Stimulated activated CD4-positive, alpha-beta T cell treated with anti-CD3 and anti-CD28 coated beads, Interleukin-4, amount 100 ng/mL, for 1 hour (primary cell): ENCODE measurements at places on chromosomes 7 and 10.

DNA sequence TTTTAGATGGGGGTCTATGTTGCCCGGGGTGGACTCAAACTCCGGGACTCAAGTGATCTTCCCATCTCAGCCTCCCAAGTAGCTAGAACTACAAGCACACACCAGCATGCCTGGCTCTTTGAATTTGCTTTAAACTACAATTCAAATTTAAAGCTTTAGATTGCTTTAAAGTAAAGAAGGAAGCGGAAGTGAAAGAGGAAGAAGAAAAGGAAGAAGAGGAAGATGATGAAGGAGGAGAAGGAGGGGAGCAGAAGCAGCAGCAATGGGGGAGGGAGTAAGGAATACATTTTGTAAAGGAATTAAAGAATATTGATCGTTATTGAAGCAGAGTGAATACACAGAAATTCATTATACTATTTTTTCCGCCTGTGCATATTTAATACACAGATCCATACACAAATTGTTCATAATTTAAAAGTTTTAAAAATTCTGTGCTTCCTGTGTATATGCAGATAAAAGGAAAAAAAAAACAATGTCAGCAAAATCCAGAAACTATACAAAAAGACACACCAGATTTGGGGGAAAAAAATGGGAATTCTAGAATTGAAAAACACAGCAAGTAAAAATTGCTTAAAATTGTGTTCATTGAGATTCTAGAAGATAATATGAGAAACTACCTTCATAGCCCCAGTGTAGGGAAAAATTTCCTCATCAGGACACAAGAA is 60.8 kb upstream of the KCNMA1 start:
- DNase-seq = no peak

DNA sequence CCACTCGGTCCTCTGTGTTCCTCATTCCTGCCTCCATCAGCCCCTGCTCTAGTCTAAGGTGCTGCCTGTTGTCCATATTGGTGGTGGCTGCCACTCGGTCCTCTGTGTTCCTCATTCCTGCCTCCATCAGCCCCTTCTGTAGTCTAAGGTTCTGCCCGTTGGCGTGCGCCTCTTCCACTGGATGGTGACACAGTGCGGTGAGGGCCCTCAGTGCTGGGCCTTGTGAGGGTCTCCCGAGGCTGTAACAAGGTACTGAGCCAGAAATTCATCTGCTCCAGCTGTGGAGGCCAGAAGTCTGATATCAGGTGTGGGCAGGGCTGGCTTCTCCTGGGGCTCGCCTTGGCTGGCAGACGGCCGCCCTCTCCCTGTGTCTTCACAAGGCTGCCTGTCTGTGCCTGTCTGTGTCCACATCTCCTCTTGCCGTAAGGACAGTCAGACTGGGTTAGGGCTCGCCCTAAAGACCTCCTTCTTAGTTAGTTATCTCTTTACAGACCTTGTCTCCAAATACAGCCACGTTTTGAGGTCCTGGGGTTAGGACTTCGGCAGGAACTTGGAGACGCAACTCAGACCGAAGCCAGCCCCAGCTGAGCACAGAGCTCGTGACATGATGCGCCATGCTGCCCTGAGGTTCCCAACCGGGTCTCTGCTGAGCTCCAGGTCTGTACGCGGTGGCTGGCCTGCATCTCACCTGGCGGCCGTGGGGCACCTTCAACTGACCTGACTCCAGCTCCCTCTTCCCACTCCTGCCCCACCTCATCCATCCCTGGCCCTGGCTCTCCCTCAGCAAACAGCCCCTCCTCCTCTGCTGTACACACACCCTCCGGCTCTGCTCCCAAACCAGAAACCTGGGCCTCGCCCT is 181.4 kb upstream of the SHH start:
- DNase-seq = no peak

GRCh38 chr7:54037873-54038272 is 504.3 kb upstream of the VSTM2A start:
- no peak for DNase-seq

DNA sequence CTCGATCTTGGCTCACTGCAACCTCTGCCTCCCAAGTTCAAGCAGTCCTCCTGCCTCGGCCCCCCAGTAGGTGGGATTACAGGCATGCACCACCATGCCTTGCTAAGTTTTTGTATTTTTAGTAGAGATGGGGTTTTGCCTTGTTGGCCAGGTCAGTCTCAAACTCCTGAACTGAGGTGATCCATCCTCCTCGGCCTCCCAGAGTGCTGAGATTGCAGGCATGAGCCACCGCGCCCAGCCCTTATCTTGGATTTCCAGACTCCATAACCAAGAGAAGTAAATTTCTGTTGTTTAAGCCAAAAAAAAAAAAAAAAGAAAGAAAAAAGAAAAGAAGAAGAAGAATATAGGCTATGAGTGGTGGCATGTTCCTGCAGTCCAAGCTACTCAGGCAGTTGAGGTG is 53.3 kb upstream of the RABGEF1 start:
- no peak for DNase-seq

DNA sequence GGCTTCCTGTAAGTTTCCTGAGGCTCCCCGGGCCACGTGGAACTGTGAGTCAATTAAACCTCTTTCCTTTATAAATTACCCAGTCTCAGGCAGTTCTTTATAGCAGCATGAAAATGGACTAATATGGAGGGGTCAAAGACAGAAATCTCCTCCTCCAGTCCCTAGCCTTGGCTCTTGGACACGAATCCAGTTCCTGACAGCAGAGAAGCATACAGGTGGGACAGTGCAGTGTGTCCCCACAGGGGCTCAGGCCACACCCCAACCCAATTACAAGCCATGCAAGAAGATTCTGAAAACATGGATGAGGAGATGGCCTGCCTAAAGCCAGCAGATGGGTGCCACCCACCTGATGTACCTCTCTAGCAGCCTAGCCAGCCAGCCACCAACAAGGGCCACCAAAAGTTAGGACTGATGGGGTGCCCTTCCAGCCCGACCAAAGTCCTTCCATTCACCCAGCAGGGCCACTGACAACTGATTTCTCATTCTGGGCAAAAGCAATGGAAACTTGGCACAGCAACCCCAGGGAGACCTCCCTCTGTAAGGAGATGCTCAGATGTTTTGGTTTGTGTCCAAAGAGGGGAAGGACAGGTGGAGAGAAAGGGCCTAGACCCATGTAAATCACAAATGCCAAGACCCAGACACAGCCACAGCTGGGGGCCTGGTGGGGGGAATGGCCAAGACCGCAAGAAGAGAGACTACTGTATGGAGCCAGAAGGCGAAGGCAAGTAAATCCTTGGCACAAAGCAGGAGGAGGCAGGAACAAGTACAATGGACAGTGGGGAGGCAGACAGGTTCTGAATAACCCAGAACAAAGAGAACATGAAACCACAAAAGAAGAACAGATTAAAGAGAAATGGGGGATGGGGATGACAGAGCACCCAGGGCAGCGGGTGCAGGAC is 13.6 kb downstream of the GPRIN2 start:
- DNase-seq = no peak

DNA sequence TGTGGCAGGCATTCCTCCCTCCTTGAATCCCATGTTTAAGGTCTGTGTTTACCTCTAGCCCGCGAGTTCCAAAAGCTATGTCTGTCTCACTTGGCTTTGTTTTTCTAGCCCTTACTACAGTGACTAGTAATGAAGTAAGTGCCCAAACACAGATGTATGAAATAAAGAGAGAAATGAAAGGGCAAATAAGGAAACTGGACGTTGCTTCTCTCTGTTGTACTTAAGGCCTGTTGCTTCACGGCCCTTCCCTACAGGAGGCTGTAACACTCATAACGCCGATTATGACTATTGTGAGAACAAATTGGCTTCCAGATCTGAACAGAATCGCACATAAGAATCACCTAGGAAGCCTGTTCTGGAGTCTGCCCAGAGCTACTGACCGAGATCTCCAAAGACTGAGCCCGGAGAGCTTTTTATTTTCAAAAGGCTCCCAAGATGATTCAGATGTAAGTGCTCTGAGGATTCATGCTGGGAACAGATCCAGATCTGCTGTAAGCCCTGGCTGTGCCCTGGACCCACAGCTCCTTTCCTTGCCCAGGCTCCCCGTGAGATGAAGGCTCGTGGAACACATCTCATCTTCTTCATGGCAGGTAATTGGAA is 432.6 kb downstream of the SDK1 start:
- no peak for DNase-seq

DNA sequence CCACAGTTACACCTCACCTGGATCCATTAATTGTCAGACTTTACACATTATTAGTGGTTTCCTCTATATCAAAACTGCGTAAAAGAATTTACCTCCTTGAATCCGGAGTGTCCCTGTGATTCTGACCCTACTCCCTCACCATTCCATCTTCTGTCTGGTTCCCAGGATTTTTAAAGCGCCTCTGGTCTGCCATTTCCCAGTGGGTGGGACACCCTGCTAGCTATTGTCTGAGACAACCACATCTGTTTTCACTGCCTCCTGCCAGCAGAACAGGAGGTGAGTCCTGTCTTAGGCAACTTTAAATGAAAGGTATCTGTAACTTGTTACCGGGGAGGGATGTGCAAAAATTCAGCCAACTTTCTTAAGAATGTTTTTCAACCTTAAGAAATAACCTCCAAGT is 2.3 kb downstream of the MACROH2A2 start:
- DNase-seq = no peak

GRCh38 chr10:132611986-132612385 is 74.4 kb downstream of the INPP5A start:
- no peak for DNase-seq

DNA sequence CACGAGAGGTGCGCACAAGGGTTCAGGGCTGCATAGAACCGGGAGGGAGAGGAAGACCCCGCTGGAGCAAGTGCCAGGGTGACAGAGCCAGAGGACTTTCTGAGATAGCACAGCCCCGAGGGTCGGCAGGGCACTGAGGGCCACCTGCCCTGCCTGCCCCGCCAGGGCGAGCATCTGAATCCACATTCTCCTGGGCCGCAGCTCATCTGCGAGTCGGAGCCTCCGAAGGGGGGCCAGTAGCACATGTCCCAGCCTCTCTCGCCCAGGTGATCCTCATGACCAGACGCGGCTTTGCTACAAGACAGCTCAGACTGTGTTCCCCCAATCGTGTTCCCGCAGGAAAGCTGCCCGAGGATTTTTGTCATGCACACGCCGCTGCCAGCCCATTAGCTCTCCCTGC is 71.2 kb downstream of the ADARB2 start:
- DNase-seq = no peak

DNA sequence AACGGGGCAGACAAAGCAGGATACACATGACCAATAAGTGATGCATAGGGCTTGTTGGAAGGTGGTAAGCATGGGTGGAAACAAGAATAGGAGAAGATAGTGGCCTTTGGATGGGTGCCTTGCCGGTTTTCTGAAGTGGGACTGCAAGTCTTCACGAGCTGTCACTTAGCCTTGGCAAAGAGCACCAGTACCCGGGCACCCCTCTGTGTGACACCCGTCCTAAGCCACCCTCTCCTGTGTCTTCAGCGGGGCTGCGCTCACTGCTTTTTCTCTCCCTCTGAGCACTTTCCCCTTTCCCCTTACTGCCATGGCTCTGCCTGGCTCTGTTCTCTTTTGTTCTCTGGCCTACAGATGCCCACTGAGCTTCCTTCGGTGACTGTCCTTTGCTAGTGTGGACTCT is 399.7 kb upstream of the MKI67 start:
- no peak for DNase-seq

GRCh38 chr10:36872702-36873393 is 252.6 kb upstream of the ANKRD30A start:
- no peak for DNase-seq

DNA sequence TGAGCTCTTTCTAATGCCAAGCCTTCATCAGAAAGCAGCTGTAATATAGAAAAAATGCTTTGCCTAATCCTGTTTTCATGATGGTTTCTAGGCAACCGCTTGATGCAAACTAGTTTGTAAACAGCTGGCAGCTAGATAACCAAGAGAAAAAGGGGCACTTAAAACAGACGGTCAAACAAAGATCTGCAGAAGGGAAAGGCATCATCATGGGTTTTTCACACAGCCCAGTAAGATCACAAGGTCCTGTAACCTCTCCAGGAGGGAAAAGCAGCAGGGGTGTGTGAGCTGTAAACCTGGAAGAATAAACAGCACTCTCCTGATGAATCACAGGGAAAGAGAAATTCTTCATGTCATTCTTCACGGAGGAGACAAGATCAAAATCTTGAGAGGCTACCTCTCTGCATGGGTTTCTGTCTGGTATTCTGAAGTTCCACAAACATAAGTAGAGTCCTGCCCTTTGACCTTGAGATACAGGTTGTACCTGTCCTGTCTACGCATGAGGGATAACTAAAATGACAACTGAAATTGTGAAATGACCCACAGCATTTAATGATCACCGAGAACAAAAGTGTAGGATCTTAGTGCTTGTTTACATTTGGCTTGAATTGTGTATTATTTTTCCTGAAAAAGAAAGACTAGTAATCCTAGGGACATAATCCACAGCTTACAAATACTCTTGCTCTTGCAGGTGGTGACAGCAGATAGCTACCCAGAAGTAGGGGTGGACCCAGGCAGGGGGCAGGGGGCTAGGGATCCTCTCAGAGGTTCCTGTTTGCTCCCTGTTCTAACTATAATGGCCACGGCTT is 48.0 kb downstream of the CREB3L2 start:
- no peak for DNase-seq

DNA sequence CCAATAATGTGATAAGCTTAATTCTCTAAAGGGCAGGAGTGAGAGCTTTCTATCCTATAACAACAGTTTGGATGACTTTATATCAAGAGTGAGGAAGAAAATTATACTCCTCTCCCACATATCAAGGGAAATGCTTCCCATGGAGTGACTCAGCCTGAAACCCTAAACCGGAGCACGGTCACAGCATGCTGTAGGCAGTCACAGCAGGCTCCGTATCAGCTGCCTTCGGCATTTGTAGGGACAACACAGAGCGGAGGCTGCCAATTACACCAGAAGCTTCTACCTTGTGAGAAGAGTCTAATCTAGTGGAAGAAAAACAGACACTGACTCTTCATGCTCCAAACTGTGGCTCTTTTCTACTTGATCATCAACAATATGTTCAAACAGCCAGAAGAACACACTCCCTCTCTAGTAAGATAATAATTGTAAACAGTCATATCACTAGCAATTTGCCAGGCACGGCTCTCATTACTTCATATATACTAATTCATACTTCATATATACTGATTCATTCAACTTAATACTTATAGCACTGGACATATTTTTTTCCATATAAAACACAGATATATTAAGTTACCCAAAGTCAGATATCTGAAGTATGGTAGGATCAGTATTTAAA is 65.9 kb downstream of the DGKB start:
- no peak for DNase-seq

DNA sequence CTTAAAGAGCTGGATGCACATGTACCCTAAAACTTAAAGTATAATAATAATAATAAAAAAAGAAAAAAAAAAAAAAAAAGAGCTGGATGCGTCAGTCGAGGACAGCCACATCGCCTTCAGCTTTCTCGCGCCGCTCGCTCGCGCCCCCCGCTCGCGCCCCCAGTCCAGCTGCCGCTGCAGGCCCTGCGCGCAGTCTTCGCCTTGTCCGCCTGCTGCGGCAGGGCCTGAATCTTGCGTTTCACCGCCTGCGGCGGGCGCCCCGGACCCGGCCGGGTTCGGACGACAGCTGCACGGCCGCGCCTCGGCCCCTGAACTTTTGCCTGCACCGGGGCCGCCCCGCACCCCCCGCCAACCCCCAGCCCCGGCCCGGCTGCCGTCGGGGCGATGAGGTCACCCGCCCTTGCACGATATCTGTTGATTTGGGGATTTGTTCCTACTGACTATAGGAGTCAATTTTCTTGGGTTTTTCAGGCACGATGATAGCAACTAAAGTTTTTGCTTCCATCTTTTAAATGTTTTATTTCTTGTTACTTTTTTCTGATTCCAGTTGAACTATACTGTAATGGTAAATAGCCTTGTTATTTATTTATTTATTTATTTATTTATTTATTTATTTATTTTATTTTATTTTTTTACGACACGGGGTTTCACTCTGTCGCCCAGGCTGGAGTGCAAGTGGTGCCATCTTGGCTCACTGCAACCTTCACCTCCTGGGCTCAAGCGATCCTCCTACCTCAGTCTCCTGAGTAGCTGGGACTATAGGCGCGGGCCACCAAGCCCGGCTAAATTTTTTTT is 33.5 kb upstream of the CPN1 start:
- DNase-seq = no peak
